Mesothelial cell of epicardium (in vitro differentiated cells): ENCODE measurements at places on chromosomes 7 and 10.

- no peak for DNase-seq
Observed at GRCh38 chr7:151550656-151551286, 31.1 kb upstream of the RHEB start.

DNA sequence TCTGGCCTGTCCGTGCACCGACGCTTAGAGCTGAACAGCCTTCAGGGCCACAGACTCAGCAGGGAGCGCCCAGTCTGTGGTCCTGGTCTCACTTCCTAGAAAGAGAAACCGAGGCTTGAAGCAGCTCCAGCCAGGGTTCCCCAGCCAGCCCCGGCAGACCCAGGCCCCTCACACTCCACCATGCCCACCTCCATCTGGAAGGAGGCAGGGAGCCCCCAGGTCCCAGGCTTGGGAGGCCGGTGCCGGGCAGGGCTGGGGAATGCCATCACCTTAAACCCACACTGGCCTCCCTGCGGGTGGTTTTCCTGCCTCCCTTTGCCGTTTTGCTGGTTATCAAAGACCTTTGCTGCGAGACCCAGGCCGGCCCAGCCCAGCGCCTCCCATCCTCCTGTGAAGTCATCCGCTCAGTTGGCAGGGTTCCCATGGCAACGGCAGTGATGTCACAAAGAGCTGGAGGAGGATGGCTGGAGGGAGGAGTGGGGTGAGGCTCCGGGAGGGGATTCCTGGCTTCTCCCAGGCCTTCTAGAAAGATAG, 24.0 kb downstream of the ELFN1 start:
- peak; percentile 57 for DNase-seq

- DNase-seq, result peak; percentile 84
Observed at GRCh38 chr7:128425850-128426249, 16.1 kb upstream of the IMPDH1 start.

DNA sequence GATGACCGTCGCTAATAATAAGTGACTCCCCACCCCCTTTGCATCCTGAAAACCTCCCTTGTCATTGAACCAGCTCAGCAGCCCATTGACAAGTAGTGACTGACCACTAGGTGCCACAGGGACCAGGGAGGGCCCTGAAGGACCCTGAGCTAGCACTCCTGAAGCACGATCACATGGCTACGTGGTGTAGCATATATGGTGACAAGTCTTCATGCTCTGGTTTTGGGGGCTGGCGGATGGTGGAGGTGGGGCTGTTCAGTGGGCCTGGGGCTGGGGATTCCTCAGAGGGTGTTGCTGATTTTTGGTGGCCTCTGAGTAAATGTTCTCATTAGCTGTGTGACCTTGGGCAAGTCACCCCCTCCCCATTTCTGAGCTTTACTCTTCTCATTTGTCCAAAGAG, 4.7 kb downstream of the ADAMTS14 start:
- DNase-seq, result no peak

- DNase-seq, result no peak
Observed at GRCh38 chr7:72020311-72020710, 391.8 kb downstream of the CALN1 start.

- DNase-seq, result no peak
Observed at GRCh38 chr10:72219235-72219814, 3.2 kb upstream of the ASCC1 start.

DNA sequence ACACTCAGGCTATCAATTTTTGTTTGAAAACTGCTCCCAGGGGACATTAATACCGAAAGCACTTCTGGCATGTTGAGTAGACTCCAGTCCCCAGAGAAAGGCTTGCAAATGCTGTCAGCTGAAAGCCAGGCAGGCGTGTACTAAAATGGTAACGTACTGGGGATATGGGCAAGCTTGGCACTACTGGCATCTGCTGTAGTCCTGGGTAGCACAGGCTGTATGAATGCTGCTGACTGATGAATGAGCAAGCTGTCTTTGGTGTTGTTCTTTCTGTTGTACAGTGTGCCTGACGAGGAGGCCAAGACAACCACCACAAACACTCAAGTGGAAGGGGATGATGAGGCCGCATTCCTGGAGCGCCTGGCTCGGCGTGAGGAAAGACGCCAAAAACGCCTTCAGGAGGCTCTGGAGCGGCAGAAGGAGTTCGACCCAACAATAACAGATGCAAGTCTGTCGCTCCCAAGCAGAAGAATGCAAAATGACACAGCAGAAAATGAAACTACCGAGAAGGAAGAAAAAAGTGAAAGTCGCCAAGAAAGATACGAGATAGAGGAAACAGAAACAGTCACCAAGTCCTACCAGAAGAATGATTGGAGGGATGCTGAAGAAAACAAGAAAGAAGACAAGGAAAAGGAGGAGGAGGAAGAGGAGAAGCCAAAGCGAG, 53.5 kb upstream of the AGBL3 start:
- DNase-seq, result no peak

DNA sequence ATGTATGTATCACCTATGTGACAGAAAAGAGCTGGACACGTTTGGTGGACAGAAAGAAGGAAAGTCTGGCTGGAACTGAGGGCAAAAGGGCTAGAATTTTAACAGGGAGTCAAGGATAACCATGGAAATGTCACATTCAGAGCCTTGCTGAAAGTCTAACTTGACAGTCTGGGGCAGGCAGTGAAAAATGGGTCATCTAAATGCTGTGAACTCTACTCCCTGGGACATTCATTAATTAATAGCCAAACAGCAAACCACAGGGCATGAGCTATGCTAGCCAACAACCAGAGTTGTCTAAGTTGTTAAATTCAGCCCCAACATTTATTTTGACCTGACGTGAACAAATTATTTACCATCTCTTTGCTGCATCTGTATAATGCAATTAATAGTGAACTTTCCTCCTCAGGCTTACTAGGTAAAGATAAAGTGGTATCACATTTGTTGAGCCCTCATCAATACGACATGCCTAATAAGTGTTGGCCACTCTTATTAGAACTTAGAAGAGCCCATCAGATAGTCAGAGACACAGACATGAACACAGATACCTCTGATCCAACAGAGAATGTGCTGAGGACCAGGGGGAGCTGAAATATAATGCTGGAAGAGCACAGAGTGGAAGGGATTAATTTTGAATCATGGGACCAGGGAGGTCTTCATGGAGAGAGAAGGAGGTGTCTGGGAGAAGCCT, 109.9 kb downstream of the SORCS1 start:
- DNase-seq, result no peak

GRCh38 chr7:29564496-29565223, 1.0 kb downstream of the PRR15 start:
- no peak for DNase-seq

- DNase-seq, result peak; percentile 81
Observed at GRCh38 chr7:322111-322671, 32.2 kb downstream of the FOXL3 start.

GRCh38 chr10:26491276-26491675, 53.1 kb downstream of the APBB1IP start:
- no peak for DNase-seq

DNA sequence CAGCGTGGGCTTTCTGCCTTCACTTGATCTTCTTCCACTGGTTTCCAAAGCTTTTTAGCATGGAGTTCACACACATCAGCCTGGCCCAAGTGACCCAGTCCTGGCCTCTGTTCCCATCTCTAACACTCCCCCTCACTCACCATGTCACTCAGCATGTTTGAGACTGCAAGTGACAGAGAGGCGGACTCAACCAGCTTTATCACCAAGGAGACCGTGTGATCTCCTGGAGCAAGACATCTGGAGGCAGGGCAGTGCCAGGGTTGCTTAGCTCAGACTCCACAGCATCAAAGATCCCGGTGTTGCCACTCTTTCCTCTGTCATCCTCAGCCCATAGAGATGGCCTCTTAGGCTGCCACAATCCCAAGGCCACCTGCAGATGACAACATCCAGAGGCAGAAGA, 39.4 kb downstream of the FAM241B start:
- DNase-seq, result no peak

- DNase-seq, result no peak
Observed at GRCh38 chr10:90007226-90007625, 305.8 kb downstream of the KIF20B start.

DNA sequence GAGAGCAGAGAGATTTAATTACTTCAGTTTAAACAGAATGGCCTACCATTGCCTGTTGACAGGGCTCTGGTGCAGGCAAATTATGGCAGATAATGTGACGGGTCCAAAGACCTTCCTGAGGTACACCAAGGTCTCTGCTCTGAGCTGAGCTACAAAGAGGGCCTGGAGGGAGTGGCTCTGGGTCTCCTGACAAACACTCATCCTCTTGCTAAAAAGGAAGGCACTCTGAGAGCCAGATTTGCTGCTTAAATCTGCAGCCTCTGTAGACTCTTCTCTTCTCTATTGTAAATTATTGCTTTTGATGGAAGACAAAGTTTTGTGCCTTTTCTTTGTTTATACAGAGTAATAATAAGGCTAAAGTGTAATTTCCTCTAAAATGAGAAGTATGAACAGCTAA, 529.5 kb upstream of the FZD8 start:
- no peak for DNase-seq

GRCh38 chr7:81886211-81886764, 116.4 kb upstream of the HGF start:
- DNase-seq, result no peak

DNA sequence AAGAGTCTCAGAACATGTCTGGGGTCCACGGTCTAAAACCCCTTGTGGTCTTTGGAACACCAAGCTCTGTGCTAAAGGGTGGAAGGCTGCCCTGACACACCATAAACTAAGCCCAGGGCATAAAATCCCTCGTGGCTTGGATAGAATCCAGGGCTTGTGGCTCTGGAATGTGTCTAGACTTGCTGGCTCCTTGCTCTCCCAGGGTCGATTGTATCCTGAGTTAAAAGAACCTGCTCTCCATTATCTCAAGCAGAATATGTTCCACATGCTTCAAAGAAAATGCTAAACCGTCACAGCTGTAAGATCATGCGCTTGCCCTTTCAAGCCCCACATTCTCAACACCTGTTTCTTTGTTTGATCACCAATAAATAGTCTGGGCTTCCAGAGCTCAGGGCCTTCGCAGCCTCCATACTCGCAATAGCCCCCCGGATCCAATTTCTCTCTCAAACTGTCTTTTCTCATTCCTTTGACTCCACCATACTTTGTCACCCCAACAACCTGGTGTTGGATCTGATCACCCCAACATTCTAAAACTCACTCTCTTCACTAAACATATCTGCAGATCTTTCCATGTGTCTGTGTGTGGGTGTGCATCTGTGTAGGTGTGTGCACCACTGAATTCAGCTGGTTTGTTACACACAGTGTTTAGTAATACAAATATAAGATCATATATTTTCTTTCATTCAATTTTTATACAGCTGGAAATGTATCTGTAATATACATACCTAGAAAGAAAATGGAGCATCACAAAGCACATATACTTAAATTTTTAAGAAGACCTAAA, 238.5 kb downstream of the ZMYND11 start:
- no peak for DNase-seq

GRCh38 chr10:88702848-88703597, 3.0 kb upstream of the LIPK start:
- no peak for DNase-seq

DNA sequence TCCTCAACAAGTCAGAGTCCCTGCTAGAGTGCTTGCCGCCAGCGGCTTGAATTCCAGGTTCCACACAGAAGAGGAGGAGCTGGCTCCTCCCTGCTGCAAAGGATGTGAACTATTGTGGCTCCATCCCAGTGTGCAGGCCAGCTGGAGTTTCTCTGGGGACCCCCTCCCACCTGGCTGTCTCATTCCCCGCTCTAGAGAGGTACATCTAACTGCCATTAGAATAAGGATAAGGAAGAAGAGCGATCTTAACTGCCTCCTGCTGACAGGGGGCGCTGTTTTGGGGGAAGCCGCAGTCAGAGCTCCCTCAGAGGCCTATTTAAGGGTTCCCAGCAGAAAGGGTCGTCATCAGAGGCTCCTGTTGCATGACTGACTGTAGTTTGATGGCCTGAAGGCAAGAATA, 40.8 kb upstream of the HECW1 start:
- DNase-seq, result no peak

DNA sequence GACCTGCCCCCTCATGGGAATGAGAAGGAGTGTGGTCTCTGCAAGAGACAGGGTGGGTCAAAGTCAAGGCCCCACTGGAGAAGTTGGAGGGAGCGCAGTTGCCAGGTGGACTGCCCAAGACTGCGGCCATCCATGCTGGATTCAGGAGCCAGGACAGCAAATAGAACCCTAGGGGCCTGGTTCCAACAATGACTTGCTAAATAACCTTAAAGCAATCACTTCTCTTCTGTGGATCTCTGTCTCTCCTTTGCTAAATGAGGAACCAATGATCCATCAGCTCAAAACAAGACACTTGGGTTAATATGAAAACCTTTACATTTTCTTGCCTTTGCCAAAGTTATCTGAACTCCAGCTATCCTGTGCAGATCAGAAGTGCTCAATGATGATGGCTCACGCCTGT, 12.6 kb upstream of the YWHAG start:
- no peak for DNase-seq

DNA sequence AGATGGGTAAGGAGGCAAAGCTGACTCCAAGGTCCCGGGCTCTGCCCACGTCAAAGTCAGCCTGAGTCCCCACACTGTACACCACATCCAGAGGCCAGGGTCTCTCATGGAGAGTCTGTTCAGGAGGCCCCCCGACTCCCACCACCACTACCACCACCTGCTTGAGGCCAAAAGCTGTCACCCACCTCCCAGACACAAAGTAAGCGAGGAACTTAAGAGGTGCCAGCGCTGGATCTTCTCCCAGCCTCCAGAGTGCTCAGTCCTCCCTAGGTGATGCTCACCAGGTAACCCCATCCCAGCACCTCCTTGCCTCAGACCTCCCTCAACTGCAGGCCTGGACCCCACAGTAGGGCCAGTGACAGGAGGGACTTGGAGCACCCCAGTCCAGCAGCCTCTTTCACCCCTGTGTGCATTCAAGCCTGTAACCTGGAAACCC, 520 bp downstream of the NPC1L1 start:
- no peak for DNase-seq

GRCh38 chr7:26681819-26682418, 182.5 kb downstream of the SKAP2 start:
- DNase-seq, result no peak

GRCh38 chr7:84251277-84251781, 56.7 kb upstream of the SEMA3A start:
- no peak for DNase-seq

DNA sequence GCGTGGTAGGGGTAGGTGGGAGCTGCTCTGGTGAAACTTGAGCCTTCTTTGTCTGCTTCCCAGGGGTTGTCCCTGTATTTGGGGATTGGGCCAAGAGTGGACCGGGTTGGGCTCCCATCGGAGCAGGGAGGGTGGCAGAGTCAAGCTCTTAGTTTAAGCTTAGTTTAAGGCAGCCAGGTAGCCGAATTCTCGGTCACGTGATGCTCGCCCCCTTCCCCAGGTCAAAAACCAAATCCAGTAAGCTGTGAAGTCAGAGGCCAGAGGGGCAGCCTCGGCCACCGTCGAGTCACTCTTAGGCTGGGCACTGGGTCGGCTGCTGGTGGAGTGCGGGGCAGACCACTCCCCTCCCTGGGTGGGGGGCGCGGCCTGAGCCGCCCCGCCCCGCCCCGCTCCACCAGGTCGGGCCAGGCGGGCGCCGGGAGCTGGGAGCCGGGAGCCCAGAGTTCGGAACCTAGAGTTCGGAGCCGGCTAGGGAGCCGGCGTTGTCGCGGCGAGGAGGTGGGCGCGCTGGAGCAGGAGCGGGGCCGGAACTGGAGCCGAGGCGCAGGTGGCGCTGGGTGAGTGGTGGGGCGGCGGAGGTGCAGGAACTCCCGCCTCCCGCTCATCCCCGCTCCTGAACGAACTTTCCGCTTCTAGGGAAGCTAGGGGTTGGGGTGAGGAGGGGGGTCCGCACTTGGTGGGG, 2.8 kb upstream of the LZTS2 start:
- DNase-seq, result no peak
